ENCODE measurements at places on chromosomes 5 and 9.

DNA sequence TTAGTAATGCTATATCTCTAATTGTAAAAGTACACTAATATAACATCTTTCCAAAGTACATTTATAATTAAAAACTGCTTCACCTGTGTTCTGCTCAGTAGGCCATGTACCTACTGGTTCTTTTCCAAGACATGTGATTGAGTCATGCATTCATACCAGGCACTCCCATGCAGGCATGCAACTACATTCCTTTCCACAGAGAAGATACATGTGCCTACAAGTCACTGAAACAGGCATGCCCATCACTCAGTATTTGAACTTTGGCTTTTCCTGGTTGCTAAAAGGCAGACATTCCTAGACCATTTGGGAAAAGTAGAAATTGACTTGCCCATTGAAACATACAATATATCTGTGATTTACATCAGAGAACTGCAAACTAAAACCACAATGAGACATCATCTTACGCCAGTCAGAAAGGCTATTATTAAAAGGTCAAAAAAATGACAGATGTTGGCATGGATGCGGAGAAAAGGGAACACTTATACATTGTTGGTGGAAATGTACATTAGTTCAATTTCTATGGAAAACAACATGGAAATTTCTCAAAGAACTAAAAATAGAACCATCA lies 148.3 kb upstream of the MOCS2 start:
- no peak for DNase-seq

DNA sequence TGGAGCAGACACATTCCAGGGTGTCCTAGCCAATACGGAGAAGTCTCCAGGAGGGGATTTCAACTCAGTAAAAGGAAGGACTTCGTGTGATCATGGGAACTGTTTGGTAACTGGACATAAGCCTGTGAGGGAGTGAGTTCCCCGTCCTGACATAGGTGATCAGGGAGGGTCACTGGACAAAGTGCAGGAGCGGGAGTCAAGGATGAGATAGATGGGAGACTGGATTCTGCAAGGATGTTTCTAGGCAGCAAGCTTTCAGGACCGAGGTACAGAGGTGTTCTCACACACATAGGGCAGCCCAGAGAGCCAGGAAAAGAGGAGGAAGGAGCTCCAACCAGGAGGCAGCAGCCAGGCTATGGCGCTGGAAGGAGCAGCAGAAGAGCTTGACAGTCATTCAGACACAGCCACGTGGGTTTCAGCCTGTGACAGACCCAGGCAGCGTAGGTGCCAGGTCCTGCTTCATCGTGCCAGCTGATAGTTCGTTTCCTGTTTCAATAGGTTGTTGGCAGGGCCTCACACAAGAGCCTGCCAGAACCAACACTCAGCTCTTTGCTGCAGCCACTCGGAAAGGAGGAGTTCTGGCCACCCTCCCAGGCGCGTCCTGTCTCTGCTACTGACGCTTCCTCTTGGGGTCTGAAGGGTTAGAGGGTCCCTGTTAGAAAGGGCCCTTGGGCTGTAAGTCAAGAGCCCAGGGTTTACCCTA lies 84.1 kb downstream of the AMBP start:
- no peak for DNase-seq

GRCh38 chr5:104456122-104456521 lies 893.5 kb upstream of the NUDT12 start:
- DNase-seq = no peak

GRCh38 chr5:79020861-79021561 lies 35.9 kb upstream of the ARSB start:
- DNase-seq = no peak

- DNase-seq = no peak
Measured at GRCh38 chr5:9356351-9356825, 189.5 kb downstream of the SEMA5A start.

GRCh38 chr9:18857769-18858168 lies 175.2 kb downstream of the SAXO1 start:
- no peak for DNase-seq

- no peak for DNase-seq
Measured at GRCh38 chr5:109762821-109763220, 73.1 kb downstream of the MAN2A1 start.
